ENCODE measurements at places on chromosomes 5 and 9. TPM values are rescaled to one million over a fixed set of nuclear protein-coding genes. Genes with fewer than 3 reads are reported as not detected.

TXNDC8 gene
- polyA plus RNA-seq = not detected

AFAP1L1 gene
- 2.7 TPM for polyA plus RNA-seq

NR5A1 gene
- polyA plus RNA-seq = 2.4 TPM

CHSY3 gene
- 0.25 TPM for polyA plus RNA-seq

PAEP gene
- not detected for polyA plus RNA-seq

ZCCHC9 gene
- 36.2 TPM for polyA plus RNA-seq

SH3GLB2 gene
- polyA plus RNA-seq = 102 TPM

DCANP1 gene
- not detected for polyA plus RNA-seq

PCDHGA4 gene
- polyA plus RNA-seq = 0.08 TPM

C5orf34 gene
- polyA plus RNA-seq = not detected

QRFP gene
- polyA plus RNA-seq = not detected

IFNK gene
- polyA plus RNA-seq = not detected

CDX1 gene
- not detected for polyA plus RNA-seq

GRM6 gene
- not detected for polyA plus RNA-seq

LCN10 gene
- polyA plus RNA-seq = 10.2 TPM

TICAM2 gene
- 1.4 TPM for polyA plus RNA-seq

PPWD1 gene
- polyA plus RNA-seq = 9.3 TPM

ANKRD18A gene
- 0.15 TPM for polyA plus RNA-seq
